ENCODE measurements at places on chromosomes 13 and 19.

DNA sequence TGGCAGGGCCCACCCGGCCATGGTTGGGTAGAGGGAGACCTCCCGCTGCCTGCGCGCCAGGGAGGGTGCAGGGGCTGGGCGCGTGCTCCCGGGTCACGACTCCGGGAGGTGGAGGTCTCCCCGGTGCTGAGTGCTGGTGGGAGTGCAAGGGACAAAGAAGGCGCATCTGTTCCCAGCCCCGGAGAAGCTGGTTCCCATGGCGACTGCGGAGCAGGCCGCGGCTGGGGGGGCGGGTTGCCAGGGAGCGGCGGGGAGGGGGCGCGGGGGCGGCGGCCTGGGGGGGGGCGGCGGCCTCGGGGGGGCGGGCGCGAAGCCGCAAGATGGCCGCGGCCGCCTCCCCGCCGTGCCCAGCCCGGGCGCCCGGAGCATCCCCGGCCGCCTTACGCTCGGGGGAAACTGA is 1.2 kb downstream of the CBARP start:
- DNase-seq: no peak

GRCh38 chr13:46329624-46330023 is 57.4 kb downstream of the RUBCNL start:
- no peak for DNase-seq

- DNase-seq: peak; percentile 15
Observed at GRCh38 chr13:32585550-32586079, 637 bp upstream of the PDS5B start.

GRCh38 chr19:37466798-37467607 is at the start of gene ZNF569:
Gene ZNF569 (minus strand): TSS chr19:37467444. CDS start chr19:37444921, 22,523 bp downstream.
- peak; percentile 93 for DNase-seq

DNA sequence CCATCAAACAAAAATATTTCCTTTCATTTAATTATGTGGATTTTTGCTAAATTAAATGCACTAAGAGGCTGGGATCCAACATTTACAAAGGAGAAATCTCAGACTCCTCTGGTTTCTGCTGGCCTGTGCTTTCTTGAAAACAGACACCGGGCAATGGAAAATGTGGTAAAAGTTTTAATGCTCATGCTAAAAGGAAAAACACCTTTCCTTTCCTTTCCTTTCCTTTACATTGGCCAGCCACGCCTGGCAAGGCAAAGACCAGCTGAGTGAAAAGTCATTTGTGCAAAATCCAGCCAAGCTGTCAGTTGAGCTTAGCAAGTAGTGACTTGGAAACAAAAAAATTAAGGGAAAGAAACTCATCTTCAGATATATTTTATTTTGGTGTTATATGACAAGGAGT is 240.3 kb downstream of the LACC1 start:
- DNase-seq: no peak

GRCh38 chr19:6047741-6048251 is 62.5 kb downstream of the RFX2 start:
- no peak for DNase-seq

GRCh38 chr13:25771202-25771601 is 280.6 kb downstream of the SHISA2 start:
- DNase-seq: no peak

GRCh38 chr13:66534561-66534960 is 695.6 kb downstream of the PCDH9 start:
- DNase-seq: no peak

GRCh38 chr19:44689290-44690130 is 9.4 kb upstream of the CEACAM16 start:
- DNase-seq: peak; percentile 86

- DNase-seq: no peak
Observed at GRCh38 chr13:113764793-113765563, 6.0 kb downstream of the TMEM255B start.

GRCh38 chr13:39916330-39916729 is 260.9 kb downstream of the COG6 start:
- no peak for DNase-seq

DNA sequence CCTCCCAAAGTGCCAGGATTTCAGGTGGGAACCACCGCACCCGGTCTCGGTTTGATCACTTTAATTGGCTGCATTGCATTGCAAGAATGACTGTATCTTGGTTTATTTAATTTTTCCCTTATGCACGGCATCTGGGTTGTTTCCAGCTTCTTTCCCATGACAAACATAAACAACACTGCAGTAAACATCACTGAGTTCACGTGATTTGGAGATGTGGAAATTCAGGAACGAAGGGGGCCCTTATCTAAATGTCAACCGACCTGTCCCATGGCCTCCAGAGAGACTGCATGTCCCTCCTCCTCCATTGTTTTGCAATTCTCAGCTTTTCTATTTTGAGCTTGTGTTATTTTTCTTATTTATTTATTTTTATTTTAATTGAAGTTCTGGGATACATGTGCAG is 14.4 kb upstream of the SULT2B1 start:
- no peak for DNase-seq
